ENCODE measurements at places on chromosomes 6 and 20. TPM values are rescaled to one million over a fixed set of nuclear protein-coding genes. Genes with fewer than 3 reads are reported as not detected.

The F13A1 gene
- not detected for total RNA-seq

The PDE7B gene
- 0.27 TPM for total RNA-seq

The C6orf163 gene
- total RNA-seq, result 2.7 TPM

The HLA-DRA gene
- total RNA-seq, result 1.9 TPM

The PLG gene
- not detected for total RNA-seq

The SLC17A2 gene
- 0.50 TPM for total RNA-seq

The ENTPD6 gene
- total RNA-seq, result 45.6 TPM

The CST4 gene
- total RNA-seq, result not detected

The MAP1LC3A gene
- total RNA-seq, result 1.9 TPM

The CTCFL gene
- not detected for total RNA-seq

The NOX3 gene
- not detected for total RNA-seq

The OR2B3 gene
- not detected for total RNA-seq

The SIRPB2 gene
- total RNA-seq, result not detected

The KHDC1L gene
- not detected for total RNA-seq

The MAS1L gene
- total RNA-seq, result not detected

The CTAGE9 gene
- total RNA-seq, result not detected

The ROS1 gene
- not detected for total RNA-seq

The NFYA gene
- total RNA-seq, result 27.3 TPM

The CRIP3 gene
- 6.4 TPM for total RNA-seq

The OR2H2 gene
- not detected for total RNA-seq

The SEL1L2 gene
- not detected for total RNA-seq

The DLK2 gene
- total RNA-seq, result 0.18 TPM

The BHLHE23 gene
- total RNA-seq, result not detected

The SLC35F1 gene
- not detected for total RNA-seq

The SPTLC3 gene
- 1.7 TPM for total RNA-seq

The RHAG gene
- total RNA-seq, result not detected

The FAM110A gene
- 12.0 TPM for total RNA-seq

The FAM209B gene
- total RNA-seq, result 1.2 TPM

The SMIM26 gene
- 70.3 TPM for total RNA-seq

The LHFPL5 gene
- total RNA-seq, result not detected

The MDFI gene
- not detected for total RNA-seq

The LY86 gene
- 0.96 TPM for total RNA-seq

The BNIP5 gene
- not detected for total RNA-seq

The WFDC6 gene
- total RNA-seq, result not detected

The CRISP3 gene
- not detected for total RNA-seq

The BMP2 gene
- total RNA-seq, result not detected

The LAMA2 gene
- total RNA-seq, result 2.0 TPM

The ENPP1 gene
- total RNA-seq, result 0.35 TPM

The TFAP2D gene
- not detected for total RNA-seq

The MATN4 gene
- total RNA-seq, result 0.11 TPM

The ECT2L gene
- not detected for total RNA-seq

The ARMC12 gene
- 1.2 TPM for total RNA-seq
